ENCODE measurements at places on chromosomes 7 and 10.

- no peak for DNase-seq
These were observed 83.6 kb upstream of the DLX6 start for GRCh38 chr7:96921771-96922170.

DNA sequence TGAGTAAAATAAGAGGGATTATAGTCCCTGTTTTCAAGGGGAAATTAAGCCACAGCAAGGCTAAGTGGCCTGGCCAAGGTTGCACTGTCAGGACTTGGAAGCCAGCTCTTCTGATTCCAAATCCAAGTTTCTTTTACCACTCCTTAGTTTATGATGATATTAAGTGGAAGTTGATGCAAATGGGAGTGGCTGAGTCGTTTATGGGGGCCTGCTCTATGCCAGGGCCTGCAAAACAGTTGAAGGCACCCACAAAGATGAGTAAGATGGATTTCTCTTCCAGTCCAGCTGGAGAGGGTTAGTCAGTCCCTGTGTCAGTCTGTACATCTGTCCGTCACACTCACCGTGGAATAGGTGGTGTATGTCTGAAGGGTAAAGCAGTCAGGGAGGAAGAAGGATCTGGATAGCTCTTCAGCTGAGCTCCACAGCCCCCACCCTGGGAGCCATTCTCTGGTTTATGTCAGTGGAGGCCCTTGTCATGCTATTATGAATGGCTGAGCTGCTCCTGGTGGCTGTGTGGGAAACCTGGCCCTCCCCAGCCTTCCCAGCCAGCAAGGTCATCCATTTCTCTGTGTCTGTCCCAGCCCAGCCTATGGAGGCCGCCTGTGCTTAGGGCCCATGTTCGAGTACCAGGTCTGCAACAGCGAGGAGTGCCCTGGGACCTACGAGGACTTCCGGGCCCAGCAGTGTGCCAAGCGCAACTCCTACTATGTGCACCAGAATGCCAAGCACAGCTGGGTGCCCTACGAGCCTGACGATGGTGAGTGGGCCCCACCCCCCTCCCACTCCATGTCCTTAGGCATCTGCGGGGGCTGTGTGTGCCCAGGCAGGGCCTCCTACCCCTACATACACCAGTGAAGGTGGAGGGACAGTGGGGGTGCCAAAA, 44.5 kb downstream of the TBATA start:
- no peak for DNase-seq

DNA sequence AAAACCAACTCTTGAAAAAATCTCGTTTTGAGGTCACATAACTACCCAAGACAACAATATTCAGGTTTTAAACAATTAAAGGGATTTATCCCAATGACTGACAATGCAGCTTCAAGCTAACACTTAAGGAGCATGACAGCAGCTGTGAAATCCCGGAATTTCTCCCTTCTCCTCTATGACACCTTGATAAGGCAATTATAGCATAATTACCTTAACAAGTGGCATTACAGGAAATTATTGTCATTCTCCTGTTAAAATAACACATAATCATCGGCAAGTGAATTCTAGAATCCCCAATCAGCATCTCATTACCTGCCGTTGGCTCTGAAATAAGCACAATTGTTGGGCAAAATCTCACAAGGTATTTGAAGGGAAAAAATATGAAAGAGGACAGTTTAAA, 417.0 kb upstream of the PFKP start:
- no peak for DNase-seq

DNA sequence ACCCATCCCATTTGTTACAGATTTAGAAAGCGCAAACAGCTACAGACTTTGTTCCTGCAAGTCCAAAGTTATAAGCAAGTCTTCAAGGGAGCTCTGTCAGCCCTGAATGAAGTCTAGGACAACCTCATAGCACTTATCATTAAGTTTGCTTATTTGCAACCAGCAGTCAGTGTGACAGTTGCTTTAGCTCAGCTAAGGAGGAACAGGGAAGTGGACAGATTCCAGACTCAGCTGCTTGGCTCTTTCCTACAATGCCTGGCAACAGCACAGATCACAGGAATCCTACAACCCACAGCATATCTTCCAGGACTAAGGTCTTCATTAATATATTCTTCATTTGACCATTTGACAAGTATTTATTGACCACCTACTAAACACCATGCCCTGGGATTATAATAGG, 17.4 kb upstream of the KIF5B start:
- DNase-seq = no peak

DNA sequence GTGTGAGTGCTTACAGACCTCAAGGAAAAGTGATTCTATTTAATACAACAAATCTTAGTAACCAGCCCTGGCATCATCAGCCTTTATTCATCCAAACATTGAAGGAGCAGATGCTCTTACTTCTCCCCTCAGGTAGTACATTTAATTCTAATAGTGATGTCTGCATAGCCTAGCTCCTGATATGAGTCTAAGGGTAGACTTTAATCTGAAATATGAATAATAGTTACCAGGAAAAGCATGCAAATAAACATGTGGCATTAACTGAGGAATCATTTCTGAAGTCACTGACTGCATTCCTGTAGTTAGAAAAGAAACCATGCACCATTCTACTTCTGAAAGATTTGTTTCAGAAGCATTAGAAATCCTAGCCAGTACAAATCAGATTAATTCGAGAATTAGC, 25.7 kb upstream of the LMBR1 start:
- DNase-seq = no peak

DNA sequence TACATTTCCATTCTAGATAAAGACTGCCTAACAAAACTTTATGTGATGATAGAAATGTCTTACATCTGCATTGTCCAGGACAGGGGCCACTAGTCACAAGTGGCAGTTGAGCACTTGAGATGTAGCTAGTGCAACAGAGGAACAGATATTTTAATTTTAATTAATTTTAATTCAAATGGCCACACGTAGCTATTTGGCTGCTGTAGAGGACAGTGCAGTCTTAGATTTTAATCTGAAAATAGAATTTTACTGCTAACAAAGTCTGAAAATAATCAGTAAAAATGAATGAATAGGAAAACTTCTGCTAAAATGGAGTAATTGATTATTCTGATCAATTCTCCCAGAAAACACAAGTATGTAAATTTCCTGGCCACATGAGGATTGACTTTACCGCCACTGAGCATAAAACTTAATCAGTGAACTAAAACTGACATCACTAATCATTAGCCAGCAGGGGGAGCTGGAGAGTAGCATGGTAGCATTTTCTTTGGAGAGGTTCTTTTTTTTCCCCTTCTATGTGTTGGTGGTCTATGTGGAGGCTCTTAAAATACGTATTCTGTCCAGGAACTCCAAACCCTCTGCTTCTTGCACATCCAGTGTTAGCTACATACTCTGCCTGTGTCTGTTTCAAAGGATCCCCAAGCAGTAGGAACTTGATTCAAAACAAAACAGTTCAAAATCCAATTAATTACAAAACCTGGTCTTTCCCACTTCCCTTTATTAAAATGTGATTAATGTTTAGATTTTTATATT, 52.1 kb downstream of the TSPAN12 start:
- DNase-seq = peak; percentile 73

- no peak for DNase-seq
These were observed 47.9 kb downstream of the WNT2 start for GRCh38 chr7:117274951-117275350.

All from NCI-H1092 (cell line).